ENCODE measurements at places on chromosomes 13 and 19.
A peak's percentile ranks its signal among the peaks of the same experiment; 100 is the strongest.

DNA sequence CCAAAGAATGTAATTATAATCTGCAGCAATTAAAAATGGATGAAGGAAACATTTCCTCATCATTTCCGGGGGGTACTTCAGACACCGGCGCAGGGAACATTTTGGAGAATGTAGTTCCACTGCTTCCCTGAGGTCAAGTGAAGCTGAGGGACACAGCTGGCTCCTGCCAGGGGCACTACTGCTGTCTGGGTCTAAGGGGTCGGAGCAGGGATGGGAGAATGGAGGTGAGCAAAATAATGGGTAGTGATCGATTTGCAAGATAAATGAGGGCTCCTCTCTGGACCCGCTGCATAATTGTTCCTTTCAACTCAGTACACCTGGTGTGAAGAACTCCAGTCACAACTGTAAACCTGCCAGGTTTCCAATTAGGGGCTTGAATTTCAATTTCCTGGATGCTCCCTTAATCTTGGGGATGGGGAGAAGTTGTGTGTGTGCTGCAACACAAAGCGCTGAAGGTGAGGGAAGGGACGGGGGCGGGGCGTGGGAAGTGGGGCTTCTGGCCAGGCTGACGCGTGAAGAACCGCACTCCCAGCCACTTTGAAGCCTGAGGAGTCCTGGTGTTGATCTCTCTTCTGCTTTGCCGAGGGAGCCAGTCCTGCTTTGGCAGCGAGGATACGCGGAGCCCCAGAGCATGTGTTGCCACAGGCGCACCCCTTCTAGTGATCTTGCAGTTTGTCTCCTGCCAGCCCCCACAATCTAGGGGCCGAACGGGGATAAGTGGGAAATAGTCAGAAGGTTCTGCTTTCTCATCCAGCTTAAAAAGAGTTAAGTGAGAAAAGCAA, 57.9 kb upstream of the PCDH8 start:
- peak; percentile 17 for DNase-seq

GRCh38 chr13:112489199-112489598, 98.8 kb downstream of the TUBGCP3 start:
- no peak for DNase-seq

DNA sequence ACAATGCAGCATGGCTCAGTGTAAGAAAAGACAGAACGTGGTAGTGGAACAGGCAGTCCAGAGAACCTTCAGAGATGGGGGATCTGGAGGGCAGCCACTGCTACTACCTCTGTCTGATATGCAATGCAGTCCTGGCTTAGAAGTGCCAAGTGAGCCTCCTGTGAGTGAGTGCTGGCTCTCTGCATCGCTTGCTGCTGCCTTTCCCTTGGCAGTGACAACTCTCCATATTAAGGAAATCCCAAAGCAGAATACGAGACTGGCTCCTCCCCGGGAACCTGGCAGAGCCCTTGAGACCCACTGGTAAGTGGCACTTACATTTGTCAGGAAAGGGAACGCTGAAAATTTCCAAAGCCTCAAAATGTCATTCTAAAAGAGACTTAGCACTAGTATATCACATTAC, 7.5 kb downstream of the DOCK9 start:
- DNase-seq, result no peak

DNA sequence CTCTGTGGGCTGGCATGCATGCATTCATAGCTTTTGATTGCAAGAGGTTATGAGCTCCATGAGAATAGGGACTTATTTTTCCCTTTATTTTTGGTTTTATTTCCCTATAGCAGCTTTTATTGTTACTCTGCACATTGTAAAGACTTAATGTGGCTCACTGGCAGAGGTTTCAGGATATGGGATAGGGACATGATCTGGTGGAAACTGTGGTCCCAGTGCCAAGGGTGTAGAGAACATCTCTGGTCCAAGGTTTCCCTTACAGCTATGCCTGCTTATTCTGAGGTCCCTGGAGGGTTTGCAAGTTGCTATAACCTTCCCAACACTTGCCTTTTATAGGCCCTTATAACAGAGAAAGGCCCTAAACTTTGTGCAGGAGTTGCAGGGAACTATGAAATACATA, 33.6 kb downstream of the LMO7 start:
- no peak for DNase-seq

- DNase-seq, result no peak
These were observed 758 bp upstream of the ZNF888 start for GRCh38 chr19:52923778-52924593.

DNA sequence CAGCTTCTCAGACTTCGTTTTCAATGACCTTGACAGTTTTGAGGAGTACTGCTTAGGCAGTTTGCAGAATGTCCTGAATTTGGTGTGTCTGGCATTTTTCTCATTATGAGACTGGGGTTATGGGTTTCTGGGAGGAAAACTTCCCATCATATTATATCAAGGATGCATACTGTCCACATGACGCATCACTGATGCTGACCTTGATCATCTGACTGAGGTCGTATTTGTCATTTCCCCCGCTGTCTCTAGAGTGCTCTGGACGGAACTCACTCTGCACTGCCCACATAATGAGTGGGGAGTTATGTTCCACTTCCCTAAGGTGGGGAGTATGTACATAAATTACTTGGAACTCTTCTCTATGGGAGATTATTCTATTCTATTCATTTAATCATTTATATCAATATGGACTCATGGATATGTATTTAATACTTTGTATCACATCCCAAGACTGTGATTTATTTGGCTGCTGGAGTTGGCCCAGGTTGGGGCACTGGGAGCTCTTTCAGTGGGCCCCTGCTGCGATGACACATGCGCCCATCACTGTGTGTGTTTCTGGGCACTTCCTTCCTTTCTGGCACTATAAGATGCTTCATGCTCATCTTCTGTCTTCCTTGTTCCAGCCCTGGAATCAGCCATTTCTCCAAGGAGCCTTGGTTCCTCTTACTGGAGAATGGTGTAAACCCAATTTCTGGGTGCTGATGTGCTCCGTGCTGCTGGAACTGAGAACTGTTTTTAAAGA, 138.6 kb downstream of the MIPEP start:
- no peak for DNase-seq

DNA sequence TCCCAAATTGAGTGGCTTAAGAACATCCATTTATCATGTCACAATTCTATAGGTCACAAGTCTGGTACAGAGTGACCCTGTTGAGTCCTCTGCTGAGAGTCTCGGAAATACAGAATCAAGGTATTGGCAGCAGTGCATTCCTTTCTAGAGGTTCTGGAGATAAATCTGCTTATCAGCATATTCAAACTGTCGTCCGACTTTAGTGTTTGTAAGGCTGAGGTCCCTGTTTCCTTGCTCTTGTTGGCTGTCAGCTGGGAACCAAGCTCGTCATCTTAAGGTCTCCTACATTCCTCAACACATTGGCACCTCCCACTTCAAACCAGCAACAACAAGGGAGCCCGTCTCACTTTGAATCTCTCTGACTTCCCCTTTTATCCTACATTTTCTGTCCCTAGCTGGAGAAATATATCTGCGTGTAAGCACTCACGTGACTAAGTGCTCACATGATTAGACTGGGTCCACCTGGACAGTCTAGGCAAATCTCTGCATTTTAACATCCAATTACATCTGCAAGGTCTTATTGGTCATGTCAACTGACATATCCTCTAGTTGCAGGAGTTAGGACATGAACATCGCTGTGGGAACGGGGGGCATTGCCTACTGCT, 886.8 kb downstream of the PCDH9 start:
- DNase-seq, result no peak

DNA sequence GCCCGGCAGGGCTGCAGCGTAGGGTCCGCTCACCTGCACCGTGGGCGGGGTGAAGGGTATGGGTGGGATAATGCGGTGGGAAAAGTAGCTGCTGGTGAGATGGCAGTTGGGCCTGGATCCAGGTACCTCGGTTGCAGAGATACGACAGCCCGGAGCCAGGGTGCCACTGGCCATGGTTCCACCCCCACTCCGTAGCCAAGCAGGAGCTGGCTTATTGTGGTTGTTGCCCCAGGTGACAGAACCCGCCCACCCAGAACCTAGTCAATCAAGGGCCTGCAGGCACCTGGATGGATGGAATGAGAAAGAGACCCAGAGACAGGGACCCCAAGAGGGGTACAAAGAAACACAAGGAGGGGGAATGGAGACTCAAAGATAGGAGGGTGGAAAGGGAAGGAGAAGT, 3.5 kb upstream of the LHB start:
- DNase-seq, result no peak

GRCh38 chr13:37595162-37595561, 3.4 kb downstream of the POSTN start:
- peak; percentile 7 for DNase-seq

DNA sequence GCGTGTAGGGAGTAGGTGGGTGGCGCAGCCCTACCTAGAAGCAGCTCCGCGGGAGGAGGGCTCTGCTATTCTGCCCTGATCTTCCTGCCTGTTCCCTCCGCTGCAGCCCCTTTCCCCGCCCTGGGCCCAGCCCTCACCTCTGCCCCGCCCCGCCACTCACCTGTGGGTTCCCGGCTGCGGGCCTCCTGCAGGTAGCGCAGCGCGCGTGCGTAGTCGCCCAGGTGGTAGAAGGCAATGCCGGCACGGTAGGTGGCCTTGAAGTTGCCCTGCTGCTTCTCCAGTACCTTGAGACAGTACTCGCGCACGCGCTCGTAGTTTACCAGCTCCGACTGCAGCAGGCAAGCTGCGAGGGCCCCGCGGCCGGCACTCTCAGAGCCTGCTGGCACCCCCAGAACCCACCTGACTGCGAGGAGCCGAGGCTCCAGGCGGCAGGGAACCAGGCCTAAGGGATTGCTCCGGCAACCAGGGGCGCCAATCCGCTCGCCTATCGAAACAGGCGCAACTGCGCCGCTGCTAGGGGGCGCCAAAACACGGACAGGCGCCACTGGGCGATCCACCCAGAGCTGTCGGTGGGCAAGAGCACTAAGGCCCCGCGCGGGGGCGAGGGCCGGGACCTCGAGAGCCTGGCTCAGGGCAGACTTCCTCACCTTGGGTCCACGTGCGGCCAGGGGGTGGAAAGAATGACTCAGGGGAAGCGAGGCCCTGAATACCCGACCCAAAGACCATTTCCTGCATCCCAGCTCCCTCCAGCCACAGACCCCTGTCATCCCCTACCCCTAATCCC, 965 bp downstream of the TTC9B start:
- DNase-seq, result no peak

DNA sequence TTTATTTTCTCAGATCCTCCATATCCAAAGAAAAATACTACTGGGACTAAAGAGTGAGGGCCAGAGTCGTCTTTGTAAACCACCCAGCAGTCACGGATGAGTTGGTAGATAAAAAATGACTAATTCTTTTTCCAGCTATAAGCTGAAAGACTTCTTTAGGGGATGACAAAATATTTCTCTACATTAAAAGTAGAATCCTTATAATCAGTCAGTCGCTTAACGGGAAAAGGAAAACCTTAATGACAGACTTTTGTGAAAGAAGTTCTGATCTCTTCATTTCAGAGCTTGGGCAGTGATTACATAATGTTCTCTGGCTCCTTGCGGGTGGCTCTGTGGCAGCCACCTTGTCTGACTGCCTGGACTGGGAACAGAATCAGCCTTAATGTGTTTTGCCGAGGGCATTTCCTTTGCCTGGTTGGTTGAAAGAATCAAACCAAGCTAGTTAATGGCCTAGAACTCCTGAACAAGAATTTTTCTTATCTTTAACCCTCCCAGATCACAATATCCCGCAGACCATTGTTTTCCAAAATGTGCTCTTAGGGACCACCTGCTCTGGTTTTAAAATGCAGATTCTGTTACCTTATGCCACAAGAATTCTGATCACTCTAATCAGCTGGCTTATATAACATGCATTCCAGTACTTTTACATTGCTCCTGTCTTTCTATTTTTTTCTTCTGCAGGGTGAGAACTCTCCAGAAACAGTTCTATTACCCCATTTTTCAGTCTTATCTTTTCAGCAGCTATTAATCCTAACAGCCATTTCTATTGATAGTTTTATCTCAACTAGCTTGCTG, 2.5 kb downstream of the ITM2B start:
- peak; percentile 30 for DNase-seq

- no peak for DNase-seq
These were observed 36.1 kb downstream of the OLFM4 start for GRCh38 chr13:53064731-53065130.

DNA sequence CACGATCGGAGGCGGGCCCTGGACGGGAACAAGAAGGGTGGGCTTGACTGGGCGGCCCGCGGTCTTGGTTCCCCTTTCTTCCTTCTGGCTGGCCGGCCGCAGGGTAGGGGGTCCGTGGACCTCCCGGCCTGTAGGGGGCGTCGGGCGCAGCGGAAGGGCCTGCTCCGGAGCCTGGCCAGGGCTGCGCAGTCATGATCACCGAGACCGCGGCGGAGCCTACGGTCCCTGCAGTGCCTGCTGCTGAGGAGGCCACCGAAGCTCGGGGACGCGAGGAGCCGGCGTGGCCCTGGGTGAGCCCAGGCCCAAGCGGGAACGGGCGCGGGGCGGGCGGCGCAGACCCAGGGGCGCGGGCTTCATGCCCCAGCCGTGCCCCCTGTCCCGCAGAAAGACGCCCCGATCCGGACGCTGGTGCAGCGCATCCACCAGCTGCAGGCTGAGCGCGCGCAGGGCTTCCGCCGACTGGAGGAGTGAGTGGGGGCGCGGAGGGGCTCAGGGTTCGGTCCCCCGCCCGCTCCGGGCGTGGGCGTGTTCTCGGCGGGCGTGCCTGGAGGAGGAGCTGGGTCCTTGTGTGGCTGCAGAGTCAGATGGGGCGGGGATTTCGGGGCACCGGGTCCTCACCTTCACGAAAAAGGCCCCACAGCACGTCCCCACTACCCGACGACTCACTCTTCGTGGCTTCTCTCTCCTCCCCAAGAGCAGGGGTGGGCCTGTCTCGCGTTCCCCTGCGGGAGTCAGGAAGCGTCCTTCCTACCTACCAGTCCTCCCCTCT, at the start of gene REX1BD:
Gene REX1BD (plus strand): TSS at position 188 of the 769 bp plus-strand sequence. CDS start 4 bp downstream, at position 192.
- DNase-seq, result no peak

- no peak for DNase-seq
These were observed 4.9 kb downstream of the UCHL3 start for GRCh38 chr13:75554464-75554863.

DNA sequence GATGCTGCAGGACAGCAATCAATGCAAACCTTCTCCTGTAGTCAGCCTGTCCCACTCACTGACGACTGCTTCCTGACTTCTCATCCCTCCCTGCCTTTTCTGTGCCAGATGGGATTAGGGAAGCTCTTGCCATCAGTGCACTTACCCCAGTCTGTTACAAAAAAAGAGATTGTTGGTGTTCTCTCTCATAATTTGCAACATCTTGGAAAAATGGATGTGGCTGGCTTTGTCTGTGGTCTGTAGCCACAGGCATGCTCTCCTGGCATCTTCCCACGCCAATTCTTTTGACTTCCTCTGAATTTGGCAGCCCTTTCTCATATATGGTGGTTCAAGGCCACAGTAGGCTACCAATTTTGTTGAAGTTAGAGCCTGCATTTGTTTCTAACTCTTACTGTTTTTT, 11.6 kb upstream of the HTR2A start:
- no peak for DNase-seq

- DNase-seq, result peak; percentile 88
These were observed at the start of gene ZNF625 for GRCh38 chr19:12156223-12157058. Gene ZNF625 (minus strand): TSS chr19:12156734. CDS start chr19:12156558, 176 bp downstream.
